ENCODE measurements at places on chromosomes 6 and 20.
A peak's percentile ranks its signal among the peaks of the same experiment; 100 is the strongest.

DNA sequence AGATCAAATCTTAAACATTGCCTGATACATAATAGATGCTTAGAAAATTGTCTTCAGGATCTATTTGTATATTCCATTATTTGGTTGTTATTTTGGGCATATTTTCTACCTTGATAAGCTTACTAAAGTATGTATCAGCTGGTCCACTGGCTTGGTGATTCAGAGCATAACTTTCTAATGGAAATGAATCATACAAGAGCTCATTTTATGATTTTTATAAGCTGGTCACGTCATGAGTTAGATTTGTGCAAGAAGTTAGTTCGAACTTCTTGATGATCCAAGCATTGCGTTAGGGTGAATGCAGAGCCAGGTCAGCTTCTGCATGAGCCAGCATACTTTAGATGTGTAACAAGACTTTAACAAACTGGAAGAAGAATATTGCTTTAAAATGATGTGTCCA lies 144.5 kb upstream of the FLRT3 start:
- DNase-seq, result no peak

DNA sequence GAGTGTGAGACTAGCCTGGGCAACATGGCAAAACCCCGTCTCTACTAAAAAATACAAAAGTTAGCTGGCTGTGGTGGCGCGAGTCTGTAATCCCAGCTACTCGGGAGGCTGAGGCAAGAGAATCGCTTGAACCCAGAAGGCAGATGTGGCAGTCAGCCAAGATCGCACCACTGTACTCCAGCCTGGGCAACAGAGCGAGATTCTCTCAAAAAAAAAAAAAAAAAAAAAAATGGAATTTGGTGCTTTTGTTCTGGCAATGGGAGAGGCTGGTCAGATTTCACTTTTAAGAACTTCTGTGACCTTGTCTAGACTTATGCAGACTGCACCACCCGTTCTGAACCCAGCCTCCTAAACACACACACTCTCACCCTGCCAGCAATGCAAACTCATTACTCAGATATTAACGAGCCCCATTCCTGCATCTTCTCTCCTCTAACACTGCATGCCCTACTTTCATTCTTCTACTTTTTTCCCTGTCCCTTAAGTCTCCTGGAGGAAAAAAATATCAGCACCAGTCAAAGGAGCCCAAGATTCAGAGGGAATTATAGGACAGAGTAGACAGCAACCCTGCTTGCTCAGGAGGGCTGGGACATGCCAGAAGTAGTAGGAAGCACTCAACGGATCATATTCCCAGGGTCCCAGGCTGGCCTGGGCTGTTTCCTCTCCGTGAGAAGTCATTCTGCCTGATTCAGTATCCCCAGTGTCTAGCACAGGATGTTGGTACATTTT lies 4.4 kb downstream of the MOCS1 start:
- DNase-seq, result peak; percentile 21

DNA sequence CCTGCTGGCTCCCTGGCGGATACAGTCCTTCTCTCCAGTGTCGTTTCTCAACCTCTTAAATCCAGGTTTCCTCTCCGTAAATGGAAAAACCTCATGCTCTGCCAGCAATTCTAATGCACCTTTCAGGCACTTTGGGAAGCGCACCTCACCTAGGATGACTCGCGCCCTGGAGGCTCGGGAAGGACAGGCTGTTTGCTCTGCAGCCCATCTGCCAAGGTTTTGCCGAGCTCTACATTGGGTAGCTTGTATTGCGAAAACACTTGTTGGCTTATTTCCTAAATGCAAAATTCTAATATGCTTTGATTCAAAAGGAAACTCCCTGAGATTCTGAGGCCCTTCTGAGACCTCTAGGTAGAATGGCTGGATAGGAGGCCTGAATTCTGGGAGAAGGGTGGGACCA lies 102.6 kb upstream of the MLN start:
- DNase-seq, result no peak

- no peak for DNase-seq
Measured at GRCh38 chr6:41675176-41675775, 37.0 kb downstream of the MDFI start.

GRCh38 chr6:84773431-84774156 lies 9.2 kb upstream of the TBX18 start:
- no peak for DNase-seq

GRCh38 chr20:44023515-44024371 lies 109.1 kb downstream of the TOX2 start:
- no peak for DNase-seq

GRCh38 chr20:10542442-10542841 lies 107.3 kb downstream of the SLX4IP start:
- DNase-seq, result no peak

- peak; percentile 48 for DNase-seq
Measured at GRCh38 chr6:121437851-121438651, 2.6 kb downstream of the GJA1 start.

GRCh38 chr20:21104921-21105320 lies 1.2 kb downstream of the LINC00237 start:
- DNase-seq, result no peak

DNA sequence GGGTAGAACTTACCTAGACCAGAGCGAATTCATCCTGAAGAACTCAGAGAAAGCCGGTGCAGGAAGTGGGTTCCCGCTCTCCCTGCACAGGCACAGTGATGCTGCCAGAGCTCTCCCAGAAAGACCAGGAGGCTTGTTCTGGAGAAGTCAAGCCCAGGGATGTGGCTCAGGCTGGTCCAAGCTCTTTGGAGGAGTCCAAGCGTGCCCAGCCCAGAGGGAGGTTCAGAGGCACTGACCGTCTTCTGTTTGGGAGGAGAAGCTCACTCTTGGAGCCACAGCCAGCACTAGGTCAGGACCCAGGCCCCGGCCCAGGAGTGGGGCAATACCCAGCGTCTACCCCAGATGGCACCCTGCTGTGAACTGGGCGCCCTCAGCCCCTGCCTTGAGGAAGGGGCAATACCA lies 1.5 kb upstream of the PMEPA1 start:
- peak; percentile 53 for DNase-seq

DNA sequence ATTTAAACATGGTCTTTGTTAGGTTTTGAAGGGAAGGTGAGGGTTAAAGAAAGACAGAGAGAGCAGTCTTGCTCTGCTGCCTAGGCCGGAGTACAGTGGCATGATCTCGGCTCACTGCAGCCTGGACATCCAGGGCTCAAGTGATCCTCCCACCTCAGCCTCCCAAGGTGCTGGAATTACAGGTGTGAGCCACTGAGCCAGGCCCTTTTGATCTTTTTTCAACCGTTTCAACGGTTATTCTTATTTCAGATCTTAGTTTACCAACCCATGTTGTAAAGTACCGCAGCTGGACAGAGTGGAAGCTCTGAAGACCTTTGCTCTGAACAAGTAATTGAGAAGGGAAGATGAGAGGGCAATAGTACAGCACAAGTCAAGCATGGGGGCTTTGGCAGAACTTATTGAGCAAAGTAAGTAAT lies 1.2 kb upstream of the SRPK1 start:
- no peak for DNase-seq

GRCh38 chr20:13995086-13995665 lies at the start of gene MACROD2:
Gene MACROD2 (plus strand): TSS chr20:13995516.
- peak; percentile 90 for DNase-seq

- DNase-seq, result no peak
Measured at GRCh38 chr20:35773154-35773751, 1.4 kb downstream of the PHF20 start.

- DNase-seq, result peak; percentile 67
Measured at GRCh38 chr6:112251171-112251875, 3.0 kb downstream of the LAMA4 start.

- DNase-seq, result peak; percentile 89
Measured at GRCh38 chr20:5078399-5078958, 41.3 kb downstream of the PCNA start.

- peak; percentile 36 for DNase-seq
Measured at GRCh38 chr6:68967549-68968300, 332.6 kb downstream of the ADGRB3 start.

GRCh38 chr6:163373240-163373639 lies 41.3 kb upstream of the QKI start:
- DNase-seq, result no peak

GRCh38 chr6:15770347-15771143 lies 107.7 kb upstream of the DTNBP1 start:
- DNase-seq, result peak; percentile 19

- no peak for DNase-seq
Measured at GRCh38 chr20:63833776-63834490, 2.9 kb upstream of the ZBTB46 start.

DNA sequence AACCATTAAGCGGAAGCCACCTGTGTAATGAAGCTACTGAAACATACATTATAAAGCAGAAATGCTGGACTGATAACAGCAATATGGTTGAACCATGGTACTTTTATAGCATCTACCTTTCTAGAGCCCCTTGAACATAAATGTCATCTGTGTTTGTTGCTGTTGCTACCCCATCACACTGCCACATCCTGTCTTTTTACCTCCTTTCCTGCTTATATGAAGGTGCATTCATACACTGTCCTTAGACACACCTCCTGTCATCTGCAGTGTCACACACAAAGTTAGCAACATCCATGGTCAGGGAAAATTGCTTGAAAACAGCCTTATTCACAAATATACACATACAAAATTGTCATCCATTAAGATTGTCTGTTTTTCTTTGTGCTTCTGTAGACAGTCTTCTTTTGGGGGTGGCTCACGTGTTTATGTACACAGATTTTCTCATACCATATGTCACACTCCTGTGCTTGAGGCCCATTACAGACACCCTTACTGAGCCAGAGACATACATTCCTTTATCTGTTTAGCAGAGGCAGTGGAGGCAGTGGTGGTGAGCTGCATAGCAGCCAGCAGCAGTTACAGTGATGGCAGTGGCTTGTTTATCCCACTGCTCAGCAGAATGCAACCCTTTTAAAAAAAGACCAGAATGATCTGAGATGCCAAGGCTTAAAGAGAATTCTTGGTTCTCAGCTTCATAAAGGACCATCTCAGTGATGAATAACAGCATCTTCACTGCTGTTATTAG lies 25.9 kb downstream of the C6orf62 start:
- DNase-seq, result no peak

GRCh38 chr6:96721227-96721626 lies 116.0 kb downstream of the GPR63 start:
- DNase-seq, result no peak

GRCh38 chr20:55175081-55175480 lies 699.7 kb downstream of the DOK5 start:
- DNase-seq, result no peak

GRCh38 chr20:34876406-34877282 lies at the start of gene ACSS2:
Gene ACSS2 (plus strand): TSS chr20:34876612. CDS start chr20:34876646, 34 bp downstream.
- DNase-seq, result peak; percentile 11

Measured in Daoy (cell line).